NCI-H1092 (cell line): ENCODE measurements at places on chromosomes 12 and 14.

DNA sequence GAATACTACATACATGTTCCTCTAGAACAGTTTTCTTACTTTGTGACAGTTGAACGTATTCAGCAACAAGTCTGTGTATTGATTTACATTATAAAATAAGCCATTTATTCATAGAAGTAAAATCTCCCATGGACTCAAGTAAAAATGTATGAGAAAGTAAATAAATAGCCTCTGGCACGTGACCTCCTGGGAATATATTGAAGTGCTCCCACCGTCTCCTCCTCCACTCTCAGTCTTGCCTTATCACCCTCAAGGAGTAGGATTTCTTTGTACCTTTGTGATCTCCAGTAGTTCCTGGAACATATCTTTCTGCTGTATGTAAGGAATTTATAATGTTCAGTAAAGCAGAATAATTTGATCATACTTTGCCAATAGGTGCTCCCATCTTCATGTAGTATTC lies 90.9 kb downstream of the DIP2B start:
- DNase-seq, result no peak

DNA sequence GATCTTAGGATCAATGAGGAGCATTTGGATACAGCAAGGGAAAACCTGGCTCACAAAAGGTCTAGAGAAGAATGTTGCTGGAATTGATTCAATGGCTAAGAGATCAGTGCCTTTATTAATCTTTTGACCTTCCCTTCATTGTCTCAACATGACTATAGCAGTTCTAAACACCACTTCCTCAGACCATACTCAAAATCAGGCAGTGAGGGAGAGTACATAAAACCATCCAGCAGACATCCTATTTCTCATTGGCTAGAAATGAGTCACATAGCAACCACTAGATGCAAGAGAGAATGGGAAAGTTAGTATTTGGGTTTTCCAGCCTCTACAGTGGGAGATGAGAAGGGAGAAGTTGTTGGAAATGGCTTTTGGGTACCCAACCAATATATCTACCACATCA lies 151.4 kb upstream of the NUDT4 start:
- no peak for DNase-seq

DNA sequence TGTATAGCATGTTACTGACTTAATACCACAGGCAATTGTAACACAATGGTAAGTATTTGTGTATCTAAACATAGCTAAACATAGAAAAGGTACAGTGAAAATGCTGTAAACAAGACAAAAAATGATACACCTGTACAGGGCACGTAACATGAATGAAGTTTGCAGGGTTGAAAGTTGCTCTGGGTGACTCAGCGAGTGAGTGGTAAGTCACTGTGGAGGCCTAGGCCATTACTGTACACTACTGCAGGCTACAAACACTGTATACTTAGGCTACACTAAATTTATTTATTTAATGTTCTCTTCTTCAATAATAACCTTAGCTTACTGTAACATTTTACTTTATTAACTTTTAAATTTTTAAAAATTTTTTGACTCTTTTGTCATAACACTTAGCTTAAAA lies 158.4 kb downstream of the IPO8 start:
- no peak for DNase-seq

DNA sequence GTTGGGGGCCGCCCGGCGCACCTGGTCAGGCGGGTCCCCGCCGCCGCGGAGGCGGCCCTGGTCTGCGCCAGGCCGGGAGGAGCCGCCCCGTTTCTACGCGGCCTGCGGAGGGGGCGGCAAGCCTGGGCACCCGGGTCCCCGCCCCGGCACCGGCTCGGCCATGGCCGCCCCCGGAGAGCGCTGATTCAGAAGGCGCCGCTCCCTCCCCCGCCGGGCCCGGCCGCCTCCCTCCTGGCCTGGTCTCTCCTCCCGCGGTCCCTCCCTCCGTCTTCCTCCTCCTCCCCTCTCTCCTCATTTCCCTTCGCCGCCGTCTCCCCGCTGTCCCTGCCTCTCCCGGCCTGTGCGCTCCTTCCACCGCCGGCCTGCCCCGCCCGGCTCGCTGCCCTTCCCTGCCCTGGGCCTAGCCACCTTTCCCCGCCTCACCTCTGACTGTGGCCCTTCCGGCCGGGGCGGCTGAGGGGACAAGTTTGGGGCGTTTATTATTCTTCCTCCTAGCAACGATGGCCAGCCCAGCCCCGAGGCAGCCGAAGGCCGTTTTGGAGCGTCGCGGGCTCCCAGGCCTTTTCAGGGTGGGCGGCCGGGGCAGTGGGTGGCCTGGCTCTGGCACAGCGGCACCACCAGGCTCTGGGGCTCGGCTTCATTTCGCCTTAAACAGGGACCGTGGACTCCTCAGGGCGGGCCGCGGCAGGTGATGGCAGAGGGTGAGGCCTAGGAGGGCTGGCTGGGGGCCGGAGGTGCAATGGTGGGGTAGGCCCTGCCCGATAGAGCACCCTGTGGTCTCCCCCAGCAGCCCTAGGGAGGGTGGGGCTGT lies 768 bp downstream of the CEP170B start:
- no peak for DNase-seq

DNA sequence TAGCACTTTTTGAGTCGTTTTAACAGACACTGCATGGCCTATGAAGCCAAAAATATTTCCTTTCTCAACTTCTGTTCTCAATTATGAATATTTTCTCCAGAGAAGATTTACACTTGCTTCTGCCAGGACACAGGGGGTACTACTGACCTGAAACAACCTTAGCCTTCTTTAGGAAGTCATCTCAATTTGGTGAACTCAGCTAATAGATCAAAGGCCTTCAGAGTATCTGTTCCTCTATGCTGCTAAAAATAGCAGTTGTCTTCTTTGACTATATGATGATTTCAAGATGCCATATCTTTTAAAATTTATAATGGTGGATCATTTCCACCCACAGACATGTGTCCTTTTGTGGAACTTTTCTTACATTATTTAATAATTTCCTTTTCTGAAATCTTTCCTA lies 14.0 kb upstream of the NDUFA12 start:
- DNase-seq, result no peak

- DNase-seq, result no peak
Measured at GRCh38 chr12:49776858-49777257, 35.5 kb downstream of the TMBIM6 start.

- DNase-seq, result no peak
Measured at GRCh38 chr12:124308741-124309140, 13.8 kb downstream of the RFLNA start.

DNA sequence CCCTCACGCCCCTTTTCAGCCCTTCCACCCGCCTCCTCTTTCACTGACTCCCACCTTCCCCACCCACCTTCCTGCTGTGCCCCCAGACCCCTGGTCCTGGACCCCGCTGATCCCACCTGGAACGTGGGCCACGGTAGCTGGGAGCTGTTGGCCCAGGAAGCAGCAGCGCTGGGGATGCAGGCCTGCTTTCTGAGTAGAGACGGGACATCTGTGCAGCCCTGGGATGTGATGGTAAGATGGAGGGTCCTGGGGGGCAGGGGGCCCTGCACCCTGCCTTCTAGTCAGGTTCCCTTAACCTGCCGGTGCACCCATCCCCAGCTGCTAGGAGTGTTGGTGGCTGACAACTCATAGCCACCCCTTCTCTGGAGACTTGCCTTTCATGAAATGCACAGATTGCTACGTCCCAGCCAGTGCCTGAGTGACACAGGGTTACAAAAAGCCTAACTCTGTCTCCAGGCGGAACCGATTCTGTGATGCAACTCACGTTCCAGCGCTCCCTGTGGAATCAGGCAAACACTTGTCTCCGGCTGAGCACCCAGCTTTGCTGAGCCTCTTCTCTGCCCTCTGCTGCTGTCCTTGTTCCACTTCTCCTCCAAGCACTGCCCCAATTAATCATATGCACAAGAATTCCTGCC lies 15.0 kb upstream of the OAS2 start:
- no peak for DNase-seq

DNA sequence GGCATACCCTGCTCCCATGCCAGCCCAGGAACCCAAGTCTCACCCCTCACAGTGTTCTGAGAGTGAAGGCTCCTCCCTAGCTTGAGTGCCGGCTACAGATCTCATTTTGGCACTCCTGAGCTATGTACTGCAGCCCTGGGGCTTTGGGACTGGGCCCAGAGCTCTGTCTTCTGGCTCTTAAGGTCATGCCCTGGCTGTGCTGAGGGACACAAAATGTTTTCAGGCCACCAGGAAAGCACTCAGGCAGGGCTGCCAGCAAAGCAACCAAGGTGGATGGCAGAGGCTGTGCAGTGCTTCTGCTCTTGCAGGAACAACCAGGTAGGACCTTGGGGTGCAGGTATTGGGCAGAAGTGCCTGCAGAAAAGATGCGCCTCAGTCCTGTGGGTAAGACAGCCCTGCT lies 564.0 kb downstream of the SLC6A15 start:
- DNase-seq, result no peak

- no peak for DNase-seq
Measured at GRCh38 chr12:24482882-24483604, 465.9 kb downstream of the BCAT1 start.

DNA sequence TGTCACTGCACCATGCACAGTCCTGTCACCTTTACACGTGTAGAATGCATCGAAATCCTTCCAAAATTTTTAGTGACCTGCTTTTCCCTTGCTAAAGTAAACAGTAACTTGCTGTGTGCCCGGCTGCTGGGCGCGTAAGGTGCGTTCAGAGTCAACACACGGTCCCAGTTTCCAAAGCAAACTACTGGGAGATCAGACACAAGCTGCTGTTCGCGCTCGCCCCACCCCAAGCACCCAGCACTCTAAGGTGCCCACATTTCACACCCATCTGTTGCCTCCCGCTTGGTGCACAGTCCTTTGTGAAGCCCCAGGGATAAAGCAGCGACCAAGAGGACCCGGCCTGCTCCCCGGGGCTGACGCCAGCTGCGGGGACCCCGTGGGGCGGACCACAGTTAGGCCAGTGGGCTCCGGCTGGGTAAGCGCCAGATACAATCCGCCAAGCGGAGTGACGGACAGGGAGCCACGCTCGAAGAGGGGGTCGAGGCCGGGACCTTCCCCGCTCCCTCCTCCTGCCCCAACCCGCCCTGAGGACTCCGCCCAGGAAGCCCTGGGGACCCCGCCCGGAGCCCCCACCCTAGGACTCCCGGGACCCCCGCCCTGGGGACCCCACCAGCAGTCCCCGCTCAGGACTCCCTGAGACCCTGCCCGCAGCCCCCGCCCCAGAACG lies 633 bp downstream of the STX2 start:
- DNase-seq, result peak; percentile 15

DNA sequence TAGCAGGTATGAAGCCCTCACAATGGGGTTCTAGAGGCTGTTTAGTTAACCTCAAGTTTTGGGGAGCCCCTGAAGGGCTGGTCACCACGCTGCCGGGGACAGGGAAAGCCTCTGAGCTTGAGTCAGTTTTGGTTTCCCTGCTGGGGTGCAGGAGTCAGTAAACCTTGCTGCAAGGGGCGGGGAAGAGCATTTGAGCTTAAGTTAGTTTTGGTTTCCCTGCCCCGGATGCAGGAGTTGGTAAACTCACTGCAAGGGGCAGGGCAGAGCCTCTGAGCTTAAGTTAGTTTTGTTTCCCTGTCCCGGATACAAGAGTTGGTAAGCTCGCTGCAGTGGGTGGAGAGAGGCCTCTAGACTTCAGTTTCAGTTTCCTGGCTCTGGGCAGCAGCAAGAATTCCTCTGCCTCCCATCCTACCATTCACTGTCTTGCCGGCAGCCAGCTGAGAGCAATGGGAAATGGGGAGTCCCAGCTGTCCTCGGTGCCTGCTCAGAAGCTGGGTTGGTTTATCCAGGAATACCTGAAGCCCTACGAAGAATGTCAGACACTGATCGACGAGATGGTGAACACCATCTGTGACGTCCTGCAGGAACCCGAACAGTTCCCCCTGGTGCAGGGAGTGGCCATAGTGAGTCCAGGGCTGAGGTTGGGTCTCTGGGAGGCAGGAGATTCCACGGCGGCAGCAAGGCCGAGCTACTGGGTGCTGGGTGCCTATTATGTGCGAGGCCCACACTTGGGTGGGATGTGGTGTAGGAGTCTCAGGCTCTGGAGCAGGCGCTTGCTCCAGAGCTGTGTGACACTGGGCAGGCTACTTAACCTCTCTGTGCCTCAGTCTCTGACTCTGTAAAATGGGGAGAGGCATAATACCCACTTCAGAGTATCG lies at the start of gene OAS2:
TSS of gene OAS2 (plus strand) at position 357 of the 878 bp plus-strand sequence. CDS start at position 447, 90 bp downstream.
- no peak for DNase-seq

DNA sequence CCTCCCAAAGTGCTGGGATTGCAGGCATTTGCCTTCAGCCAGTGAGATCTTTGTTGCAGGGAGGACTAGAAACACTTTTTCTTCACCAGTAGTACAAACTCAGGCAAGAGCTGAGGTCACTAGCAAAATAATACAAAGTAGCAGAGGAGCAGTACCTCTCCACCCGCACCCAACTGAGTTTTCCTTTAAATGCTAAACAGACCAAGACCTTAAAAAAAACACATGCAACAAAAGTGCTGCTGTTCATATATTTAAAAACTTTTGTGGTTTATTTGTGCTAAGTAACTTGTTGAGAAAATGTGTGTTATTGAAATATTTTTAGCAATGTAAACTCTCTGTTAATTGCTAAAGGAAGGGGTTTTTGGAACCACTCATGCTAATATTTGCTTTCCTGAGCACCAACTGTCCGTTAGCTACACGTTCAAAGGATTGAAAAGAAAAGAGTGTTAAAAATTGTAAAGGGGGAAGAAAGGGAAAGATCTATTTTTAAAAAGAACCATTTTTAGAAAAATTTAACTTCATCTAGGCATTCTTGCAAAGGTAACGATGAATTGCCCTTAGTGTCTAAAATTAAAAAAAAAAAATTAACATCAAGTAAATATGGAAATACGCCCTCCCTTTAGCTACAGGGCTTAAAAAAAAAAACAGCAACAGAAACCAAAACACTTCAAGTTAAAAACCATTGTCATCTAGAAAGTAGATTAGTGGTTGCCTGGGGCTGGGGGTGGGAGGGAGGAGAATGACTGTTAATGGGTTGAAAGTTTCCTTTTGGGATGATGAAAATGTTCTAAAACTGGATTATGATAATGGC lies 114.0 kb upstream of the KRAS start:
- DNase-seq, result no peak

DNA sequence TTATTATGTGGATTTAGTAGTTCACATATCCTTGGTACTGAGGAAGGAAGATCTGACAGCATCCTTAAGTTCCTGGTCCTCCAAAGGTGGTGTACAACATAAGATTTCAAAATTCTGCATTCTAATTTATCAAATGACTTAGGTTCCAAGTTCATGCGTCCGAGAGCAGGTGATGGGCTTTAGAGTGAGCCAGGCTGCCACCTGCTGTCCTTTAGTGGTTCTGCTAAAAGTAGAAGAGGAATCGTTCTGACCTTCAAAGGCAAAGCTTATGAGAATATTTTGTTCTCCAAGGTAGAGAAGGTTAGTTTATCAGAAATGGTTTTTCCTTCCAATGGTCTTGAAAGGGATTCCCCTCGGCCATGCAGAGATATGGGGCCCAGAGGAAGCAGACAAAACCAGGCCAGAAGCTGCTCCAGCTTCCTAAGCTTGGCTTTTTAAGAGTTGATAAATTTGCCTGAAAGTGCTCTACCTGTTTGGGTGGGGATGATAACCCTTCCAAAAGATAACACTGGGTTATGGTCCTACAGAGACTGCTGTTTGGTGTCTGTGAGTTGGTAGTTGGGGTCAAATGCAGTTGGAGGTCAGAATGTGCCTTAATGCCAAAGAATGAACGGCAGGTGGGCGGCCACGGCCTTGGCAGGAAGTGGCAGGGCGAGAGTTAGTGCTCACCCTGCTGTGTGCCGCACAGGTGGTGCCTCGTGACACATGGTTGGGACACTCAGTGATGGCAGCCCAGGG lies 29.1 kb upstream of the LRTM2 start:
- DNase-seq, result peak; percentile 62
